Cardiac muscle cell (in vitro differentiated cells and primary cell): ENCODE measurements at places on chromosomes 3 and 15.

DNA sequence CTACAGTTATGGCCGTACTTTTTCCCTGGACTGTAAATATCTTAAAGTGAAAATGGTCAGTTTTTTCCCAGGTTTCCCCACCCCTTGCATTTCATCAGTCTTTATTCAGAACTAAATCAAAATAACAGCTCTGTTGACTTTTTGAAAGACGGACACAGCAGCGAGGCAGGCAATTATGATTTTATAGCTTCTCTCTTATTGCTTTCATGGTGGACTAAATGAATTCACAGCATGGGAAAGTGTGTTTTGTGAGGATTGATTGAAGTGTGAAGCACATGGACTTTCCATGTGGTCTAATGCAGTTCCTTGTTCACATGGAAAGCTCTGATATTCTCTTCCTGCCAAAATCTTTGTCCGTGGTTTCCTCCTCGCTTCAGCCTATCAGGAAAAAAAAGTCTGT lies 268.7 kb upstream of the ARL6 start:
- no peak overlapping the region for H3K4me3 ChIP-seq
- H3K27ac ChIP-seq = no peak overlapping the region
- no peaks in the 10 kb centered on the region for H3K36me3 ChIP-seq
- H3K4me1 ChIP-seq = no peaks in the 10 kb centered on the region

DNA sequence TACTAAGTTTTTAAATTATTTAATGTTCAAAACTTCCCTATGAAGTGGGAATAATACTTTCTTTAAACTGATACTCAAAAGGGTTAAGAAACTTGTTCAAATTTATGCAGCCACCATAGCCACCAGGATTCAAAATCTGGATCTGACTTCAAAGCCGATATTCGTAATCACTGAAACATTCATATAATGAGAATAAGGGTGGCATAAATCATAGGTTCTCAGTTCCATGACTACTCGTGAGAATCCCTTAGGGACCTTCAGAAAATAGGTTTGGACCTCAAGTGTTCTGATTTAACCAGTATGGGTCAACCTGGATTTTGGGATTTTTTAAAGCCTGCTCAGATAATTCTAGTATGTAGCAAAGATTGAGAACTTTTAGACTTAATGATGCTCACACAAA lies 160.6 kb downstream of the RBMS3 start:
- no peaks in the 10 kb centered on the region for H3K36me3 ChIP-seq
- H3K4me1 ChIP-seq = peaks cover 14% of the 10 kb centered on the region
- no peak overlapping the region for H3K27ac ChIP-seq
- DNase-seq = no peak

DNA sequence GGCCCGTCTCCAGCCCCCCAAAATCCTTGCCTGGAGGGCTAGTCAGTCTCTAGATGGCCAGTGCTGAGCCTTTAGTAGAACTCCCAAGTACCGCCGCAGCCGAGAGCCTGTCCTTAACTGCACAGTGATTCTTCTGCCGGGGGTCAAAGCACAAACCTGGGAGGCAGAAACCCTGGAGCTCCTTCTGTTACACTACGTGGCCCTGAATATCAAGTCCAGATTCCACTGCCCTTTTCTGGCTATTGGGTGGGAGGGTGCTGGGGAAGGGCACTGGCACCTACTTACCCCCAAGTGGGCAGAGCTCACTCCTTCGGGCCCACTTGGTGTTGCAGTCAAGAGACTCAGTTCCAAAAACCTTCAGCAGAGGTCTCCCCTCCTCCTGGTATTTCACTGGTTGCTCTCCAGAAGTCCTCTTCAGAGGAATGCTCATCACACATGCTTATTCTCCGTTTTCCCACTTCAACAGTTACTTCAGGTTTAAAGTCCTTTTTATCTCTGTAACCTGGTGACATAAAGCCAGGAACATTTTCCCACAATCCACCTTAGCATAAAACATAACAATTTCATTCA lies 10.8 kb downstream of the PDHB start:
- H3K27me3 ChIP-seq = no peaks in the 10 kb centered on the region
- no peak overlapping the region for H3K4me3 ChIP-seq
- peak overlapping the region; percentile 93 for H3K27ac ChIP-seq
- peak; percentile 52 for DNase-seq
- peaks cover 27% of the 10 kb centered on the region for H3K36me3 ChIP-seq

GRCh38 chr15:51274956-51275355 lies 63.4 kb downstream of the CYP19A1 start:
- no peak overlapping the region for H3K27ac ChIP-seq
- no peaks in the 10 kb centered on the region for H3K4me1 ChIP-seq
- no peak overlapping the region for H3K4me3 ChIP-seq
- no peaks in the 10 kb centered on the region for H3K36me3 ChIP-seq
- DNase-seq = no peak

- no peak overlapping the region for H3K4me3 ChIP-seq
- H3K27ac ChIP-seq = no peak overlapping the region
- H3K4me1 ChIP-seq = peaks cover 24% of the 10 kb centered on the region
Observed at GRCh38 chr15:62624547-62625378, 417.8 kb upstream of the TPM1 start.

DNA sequence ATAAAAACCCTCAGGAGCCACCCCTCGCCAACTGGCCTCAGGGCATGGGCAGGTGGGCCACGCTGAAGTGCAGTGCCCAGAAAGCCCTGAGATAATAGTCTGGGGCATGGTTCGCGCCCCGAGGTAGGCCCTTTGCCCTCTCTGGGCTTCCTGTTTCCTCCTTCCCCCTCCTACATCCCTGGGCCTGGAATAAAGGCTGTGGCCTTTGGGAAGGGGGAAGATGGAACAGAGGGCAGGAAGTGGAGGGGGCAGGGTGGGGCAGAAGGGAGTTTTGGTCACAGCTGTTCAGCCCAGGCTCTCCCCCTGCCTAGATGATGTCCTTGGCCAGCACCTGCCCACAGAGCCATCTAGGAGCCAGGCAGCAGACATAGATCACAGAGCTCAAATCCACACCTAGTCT lies 11.3 kb downstream of the CSRNP1 start:
- H3K4me1 ChIP-seq = peaks cover 10% of the 10 kb centered on the region
- no peak overlapping the region for H3K27ac ChIP-seq
- H3K36me3 ChIP-seq = peaks cover 38% of the 10 kb centered on the region
